ENCODE measurements at places on chromosomes 6 and 20. TPM values are rescaled to one million over a fixed set of nuclear protein-coding genes. Genes with fewer than 3 reads are reported as not detected.

DNA sequence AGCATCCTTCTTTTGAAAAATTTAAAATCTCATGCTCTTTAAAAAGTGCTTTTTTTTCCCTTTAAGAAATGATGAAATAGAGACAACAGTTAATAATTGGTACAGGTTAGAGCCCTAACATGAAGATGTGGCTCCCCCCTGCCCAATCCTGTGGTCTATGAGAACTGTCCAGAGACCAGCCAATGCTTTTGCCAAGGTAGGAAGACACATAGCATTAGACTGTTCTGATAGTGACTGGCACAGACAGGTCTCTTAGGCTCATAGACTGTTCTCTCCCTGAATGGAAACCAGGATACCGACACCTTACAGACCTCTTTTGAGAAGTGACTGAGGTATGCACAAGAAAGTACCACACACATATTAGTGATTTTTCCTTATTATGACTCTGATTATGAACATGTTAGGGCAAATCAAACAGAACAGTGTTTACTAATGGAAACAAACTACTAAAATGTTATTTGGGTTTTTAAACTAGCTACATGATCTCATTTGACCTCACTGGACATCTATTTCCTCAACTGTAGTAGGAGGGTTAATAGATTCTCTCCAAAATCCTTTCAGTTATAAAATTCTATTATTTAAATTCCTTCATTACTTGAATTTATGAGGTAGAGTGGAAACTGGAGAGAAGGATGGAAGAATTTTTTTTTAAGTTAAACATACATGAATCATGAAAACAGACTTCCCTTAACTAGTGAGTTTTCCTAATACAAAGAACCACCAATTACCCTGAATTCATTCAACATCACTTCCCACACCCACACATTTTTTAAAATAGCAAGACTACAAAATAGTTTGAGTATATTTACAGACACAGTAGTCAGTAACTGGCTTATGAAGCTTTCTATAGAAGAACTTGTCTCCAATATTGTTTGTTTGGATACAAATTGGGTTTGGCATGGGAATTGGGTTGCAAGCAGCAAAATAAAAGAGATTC lies 120.4 kb downstream of the OGFRL1 start:
- H3K36me3 ChIP-seq = no peaks in the 10 kb centered on the region
- H3K27ac ChIP-seq = no peak overlapping the region
- H3K27me3 ChIP-seq = no peaks in the 10 kb centered on the region
- no peak overlapping the region for H3K4me3 ChIP-seq
- no peaks in the 10 kb centered on the region for H3K4me1 ChIP-seq

Gene LGSN
- 0.23 TPM for polyA plus RNA-seq

Gene NKX2-2
- 0.09 TPM for polyA plus RNA-seq

DNA sequence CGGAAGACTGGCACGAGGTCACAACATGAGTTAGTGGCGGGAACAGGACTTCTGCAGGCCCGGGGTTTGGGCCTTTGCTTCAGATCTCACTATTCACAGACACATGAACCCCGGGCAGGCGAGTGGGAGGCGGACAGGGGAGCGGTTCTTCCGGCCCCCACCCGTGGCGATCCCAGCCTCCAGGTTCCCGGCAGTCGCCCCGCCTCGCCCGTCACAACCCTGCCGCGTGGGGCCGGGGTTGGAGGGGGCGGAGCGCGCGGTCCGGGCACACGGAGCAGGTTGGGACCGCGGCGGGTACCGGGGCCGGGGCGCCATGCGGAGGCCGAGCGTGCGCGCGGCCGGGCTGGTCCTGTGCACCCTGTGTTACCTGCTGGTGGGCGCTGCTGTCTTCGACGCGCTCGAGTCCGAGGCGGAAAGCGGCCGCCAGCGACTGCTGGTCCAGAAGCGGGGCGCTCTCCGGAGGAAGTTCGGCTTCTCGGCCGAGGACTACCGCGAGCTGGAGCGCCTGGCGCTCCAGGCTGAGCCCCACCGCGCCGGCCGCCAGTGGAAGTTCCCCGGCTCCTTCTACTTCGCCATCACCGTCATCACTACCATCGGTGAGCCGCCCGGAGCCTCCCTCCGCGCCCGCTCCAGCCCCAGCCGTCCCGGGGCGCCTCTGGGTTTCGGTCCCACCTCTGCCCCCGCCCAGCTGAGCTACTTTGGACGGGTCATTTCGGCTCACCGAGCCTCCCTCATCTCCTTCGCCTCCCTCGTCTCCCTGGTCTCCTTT lies at the start of gene KCNK15:
KCNK15 (plus strand) TSS at position 268 of the 769 bp plus-strand sequence; CDS start at position 314, 46 bp downstream.
- no peaks in the 10 kb centered on the region for H3K36me3 ChIP-seq
- no peak for DNase-seq
- no peak within 1 kb of the TSS for H3K4me3 ChIP-seq
- H3K4me1 ChIP-seq = no peaks in the 10 kb centered on the region

DNA sequence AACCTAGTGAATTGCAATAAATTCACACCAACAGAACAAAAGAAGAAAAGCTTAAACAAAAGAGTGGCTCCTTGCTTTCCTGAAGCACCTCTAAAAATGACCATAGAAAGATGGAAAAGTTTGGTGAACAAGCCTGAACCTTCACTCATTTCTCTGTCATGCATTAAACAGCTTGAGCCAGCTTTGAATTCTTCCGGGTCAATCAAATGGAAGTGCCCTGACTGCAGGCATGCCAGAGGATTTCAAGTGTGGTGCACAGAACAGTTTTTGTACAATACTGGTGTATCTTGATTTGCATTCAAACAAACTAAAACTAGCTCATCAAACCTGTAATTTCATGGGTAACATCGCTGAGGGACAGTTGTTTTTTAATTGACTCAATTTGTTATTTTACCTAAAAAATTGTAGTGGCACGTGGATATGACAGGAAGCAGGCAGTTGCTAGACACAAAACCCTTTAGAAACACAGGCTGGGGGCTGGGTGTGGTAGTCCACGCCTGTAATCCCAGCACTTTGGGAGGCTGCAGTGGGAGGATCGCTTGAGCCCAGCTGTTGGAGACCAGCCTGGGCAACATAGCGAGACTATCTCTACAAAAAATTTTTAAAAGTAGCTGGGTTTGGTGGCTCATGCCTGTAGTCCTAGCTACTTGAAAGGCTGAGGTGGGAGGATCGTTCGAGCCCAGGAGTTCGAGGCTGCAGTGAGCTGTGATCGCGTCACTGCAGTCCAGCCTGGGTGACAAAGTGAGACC lies 9.1 kb downstream of the CASS4 start:
- no peaks in the 10 kb centered on the region for H3K27me3 ChIP-seq
- peaks cover 25% of the 10 kb centered on the region for H3K4me1 ChIP-seq
- H3K27ac ChIP-seq = no peak overlapping the region
- no peaks in the 10 kb centered on the region for H3K36me3 ChIP-seq

GRCh38 chr6:37704923-37705238 lies 7.2 kb upstream of the MDGA1 start:
- peaks cover 10% of the 10 kb centered on the region for H3K4me1 ChIP-seq
- H3K36me3 ChIP-seq = no peaks in the 10 kb centered on the region
- H3K27ac ChIP-seq = no peak overlapping the region
- peaks cover 63% of the 10 kb centered on the region for H3K27me3 ChIP-seq
- no peak for DNase-seq
